MM.1S (cell line): ENCODE measurements at places on chromosomes 11 and 22.

- DNase-seq: peak; percentile 90
These were observed 6.6 kb upstream of the MS4A12 start for GRCh38 chr11:60485987-60486386.

GRCh38 chr11:46452918-46453517, 61.4 kb upstream of the CHRM4 start:
- DNase-seq: no peak

GRCh38 chr22:46577368-46578249, 40.2 kb upstream of the CELSR1 start:
- no peak for DNase-seq

DNA sequence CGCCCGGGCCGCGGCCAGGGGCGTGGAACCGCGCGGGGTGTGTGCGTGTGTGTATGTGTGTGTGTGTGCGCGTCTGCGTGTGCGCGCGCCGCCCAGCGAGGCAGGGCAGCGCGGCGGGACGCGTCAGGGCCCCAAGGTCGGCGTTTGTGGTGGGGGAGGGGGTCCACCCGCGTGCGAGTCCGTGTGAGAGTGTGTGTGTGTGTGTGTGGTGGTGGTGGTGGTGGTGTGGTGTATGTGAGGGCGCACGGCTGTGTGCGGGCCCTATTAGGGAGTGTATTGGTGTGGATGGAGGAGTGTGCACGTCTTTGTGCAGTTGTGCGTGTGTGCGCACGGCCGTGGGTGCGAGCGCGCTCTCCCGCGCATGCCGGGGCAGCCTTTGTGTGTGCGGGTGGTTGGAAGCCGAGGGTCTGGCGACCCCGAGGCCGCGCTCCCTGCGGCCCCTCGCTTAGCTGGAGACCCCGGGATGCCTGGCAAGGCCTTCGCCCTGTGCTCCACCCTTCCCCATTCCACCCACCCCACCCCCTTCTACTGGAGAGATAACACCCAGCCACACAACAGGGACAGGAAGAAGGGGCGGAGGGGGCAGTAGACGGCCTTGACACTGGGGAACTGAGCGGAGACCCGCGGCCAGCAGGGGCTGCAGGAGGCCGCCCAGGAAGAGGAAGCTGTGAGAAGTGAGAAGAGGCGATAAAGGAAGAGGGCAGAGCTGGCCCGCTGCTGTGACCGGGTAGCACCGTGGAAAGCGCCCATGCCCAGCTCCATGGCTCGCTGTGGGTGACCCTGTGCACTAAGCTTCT, 528 bp upstream of the ARRB1 start:
- no peak for DNase-seq

- no peak for DNase-seq
These were observed 63.6 kb downstream of the NFAM1 start for GRCh38 chr22:42368379-42369249.

DNA sequence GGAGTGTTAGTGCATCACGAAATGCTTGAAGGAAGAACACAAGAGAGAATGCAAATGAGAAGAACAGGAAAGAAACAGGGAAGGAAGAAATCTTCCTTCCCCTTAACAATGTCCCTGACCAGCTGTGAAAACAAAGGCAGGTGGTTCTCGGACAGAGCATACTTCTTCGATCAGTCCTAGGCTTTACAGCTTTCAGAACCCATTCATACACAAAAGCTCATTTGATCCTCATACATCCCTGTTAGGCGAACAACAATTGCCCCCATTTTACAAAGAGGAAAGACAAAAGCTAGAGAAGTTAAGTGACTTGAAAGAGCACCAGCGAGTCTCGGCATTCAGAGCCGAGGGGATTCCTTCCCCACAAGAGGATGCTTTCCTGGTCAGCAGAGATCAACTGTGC, 57.2 kb upstream of the LRRC55 start:
- no peak for DNase-seq

GRCh38 chr22:44550711-44551491, 52.9 kb upstream of the RTL6 start:
- DNase-seq: no peak

DNA sequence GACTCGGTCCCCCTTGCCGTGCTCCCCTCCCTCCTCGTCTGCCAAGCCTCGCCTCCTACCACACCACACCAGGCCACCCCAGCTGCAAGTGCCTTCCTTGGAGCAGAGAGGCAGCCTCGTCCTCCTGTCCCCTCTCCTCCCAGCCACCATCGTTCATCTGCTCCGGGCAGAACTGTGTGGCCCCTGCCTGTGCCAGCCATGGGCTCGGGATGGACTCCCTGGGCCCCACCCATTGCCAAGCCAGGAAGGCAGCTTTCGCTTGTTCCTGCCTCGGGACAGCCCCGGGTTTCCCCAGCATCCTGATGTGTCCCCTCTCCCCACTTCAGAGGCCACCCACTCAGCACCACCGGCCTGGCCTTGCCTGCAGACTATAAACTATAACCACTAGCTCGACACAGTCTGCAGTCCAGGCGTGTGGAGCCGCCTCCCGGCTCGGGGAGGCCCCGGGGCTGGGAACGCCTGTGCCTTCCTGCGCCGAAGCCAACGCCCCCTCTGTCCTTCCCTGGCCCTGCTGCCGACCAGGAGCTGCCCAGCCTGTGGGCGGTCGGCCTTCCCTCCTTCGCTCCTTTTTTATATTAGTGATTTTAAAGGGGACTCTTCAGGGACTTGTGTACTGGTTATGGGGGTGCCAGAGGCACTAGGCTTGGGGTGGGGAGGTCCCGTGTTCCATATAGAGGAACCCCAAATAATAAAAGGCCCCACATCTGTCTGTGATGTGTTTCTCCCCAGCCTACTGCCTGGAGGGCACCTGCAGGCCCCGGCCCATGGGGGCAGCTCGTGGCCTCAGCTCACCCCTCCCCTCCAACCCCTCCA, 29.8 kb downstream of the CAPN1 start:
- DNase-seq: no peak

DNA sequence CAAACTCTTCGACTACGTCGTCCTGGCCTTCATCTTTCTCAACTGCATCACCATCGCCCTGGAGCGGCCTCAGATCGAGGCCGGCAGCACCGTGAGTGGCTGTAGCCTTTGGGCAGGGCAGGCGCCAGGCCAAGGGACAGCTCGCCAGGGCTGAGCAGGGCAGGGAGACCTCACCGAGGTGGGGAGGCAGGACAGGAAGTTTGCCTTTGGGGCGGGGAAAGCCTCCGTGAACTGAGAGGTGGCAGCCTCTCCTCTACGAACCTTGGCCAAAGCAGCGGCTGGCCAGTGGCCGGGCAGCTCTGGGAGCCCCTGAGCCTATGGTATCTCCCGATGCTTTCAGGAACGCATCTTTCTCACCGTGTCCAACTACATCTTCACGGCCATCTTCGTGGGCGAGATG, 93.2 kb downstream of the CACNA1I start:
- no peak for DNase-seq
